ENCODE measurements at places on chromosomes 16 and 17.
A peak's percentile ranks its signal among the peaks of the same experiment; 100 is the strongest.

DNA sequence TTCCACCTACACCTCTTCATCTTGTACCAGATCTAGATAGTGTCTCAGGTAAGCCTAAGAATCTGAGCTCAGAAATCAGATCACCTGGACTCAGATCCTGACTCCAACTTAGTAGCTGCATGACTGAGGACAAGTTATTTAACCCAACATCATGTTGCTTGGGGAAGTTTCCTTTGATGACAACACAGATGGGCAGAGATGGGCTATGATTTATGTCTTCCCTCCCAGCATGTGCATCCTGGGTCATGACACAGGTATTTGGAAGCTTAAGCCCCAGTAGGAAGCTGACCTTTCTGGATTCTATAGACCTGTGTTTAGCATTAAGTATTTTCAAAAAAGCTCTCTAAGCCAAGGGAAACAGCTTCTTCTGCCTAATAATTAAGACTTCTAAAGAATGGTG is 12.4 kb upstream of the HEATR6 start:
- DNase-seq = no peak

GRCh38 chr16:78838276-78838675 is 738.8 kb downstream of the WWOX start:
- DNase-seq = no peak

GRCh38 chr16:87924041-87924810 is 12.1 kb downstream of the CA5A start:
- no peak for DNase-seq

- no peak for DNase-seq
Measured at GRCh38 chr16:85209526-85210121, 97.4 kb upstream of the CIBAR2 start.

GRCh38 chr16:19717741-19718623 is at the start of the genes IQCK and KNOP1:
TSS of gene IQCK (plus strand) at chr16:19718271. CDS start at chr16:19718307, 36 bp downstream.
TSS of gene KNOP1 (minus strand) at chr16:19718227. CDS start at chr16:19715035, 3,192 bp downstream.
- peak; percentile 95 for DNase-seq

GRCh38 chr16:51876934-51877333 is 670.0 kb downstream of the TOX3 start:
- no peak for DNase-seq

Data from activated T-cell treated with anti-CD3 and anti-CD28 coated beads, Interleukin-2, amount 50 U/mL, for 72 hours (primary cell).